ENCODE measurements at places on chromosomes 4 and X. TPM values are rescaled to one million over a fixed set of nuclear protein-coding genes. Genes with fewer than 3 reads are reported as not detected.

GRCh38 chrX:889966-890651, 259.5 kb downstream of the SHOX start:
- no peak for DNase-seq

DNA sequence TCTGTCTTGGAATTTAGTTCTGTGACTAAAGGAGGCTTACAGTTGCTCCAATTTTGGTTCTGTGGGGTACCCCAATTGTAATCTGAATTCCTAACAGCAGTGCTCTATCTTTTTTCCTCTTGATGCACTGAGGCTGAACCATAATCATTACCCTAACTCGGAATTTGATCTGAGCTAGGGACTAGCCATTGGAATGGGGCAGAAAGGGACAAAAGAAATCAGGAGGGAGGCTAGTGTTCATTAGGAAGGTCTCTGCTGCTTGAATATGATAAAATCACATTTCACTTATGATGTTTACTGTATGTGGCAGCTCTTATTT, 2.7 kb downstream of the KLF3 start:
- DNase-seq, result no peak

GRCh38 chr4:4480205-4480604, 61.6 kb downstream of the STX18 start:
- DNase-seq, result no peak

DNA sequence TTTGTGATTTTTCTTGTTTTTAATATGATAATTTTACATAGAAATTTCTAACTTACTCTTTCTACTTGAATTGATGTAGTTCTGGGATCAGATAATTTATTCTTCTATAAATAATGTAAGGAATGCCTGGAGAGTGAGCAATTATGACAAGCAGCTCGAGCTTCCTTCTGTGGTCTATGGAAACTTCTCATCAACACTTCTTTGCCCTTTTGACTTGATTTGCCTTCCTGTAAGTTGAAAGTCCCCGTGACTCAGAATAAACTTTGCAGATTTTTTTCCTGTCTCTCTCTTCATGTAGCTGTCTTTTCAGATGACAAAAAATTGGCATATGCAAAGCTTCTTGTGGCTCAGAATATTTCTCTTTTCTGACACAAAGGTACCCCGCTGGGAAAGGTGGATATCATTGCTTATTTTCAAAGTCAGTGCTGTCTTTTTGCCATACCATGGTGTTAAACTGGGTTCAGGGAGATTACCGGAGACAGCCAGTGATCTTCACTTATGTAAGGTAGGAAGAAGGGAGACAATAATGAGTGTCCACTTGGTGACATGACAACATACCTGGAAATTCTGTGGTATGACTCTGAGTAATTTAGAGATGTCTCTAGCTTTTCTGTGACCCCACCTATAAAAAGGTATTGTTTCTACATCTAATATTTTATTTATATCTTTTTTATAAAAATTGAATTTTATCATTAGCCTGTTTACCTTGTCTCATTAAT, 278.6 kb upstream of the GNPDA2 start:
- no peak for DNase-seq

GRCh38 chr4:177351622-177352244, 42.1 kb downstream of the NEIL3 start:
- DNase-seq, result no peak

DNA sequence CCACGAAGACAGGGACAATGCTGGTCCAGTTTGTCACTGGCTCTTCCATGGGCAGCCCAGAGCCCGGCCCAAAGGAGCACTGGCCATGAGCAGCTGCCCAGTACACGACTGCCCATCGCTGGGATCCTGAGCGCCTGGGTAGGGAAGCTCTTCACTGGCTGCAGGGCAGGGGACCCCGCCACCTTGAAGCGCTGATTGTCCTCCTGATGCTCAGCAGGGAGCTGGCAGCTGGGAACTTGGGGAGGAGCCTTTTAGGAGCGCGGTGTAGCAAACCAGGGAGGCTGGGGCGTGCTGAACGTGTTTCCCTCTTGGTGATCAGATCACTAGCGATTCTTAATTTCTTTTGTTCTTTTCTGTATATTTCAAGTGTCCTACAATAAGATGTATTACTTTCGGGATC, 1.8 kb downstream of the L1CAM start:
- no peak for DNase-seq

DNA sequence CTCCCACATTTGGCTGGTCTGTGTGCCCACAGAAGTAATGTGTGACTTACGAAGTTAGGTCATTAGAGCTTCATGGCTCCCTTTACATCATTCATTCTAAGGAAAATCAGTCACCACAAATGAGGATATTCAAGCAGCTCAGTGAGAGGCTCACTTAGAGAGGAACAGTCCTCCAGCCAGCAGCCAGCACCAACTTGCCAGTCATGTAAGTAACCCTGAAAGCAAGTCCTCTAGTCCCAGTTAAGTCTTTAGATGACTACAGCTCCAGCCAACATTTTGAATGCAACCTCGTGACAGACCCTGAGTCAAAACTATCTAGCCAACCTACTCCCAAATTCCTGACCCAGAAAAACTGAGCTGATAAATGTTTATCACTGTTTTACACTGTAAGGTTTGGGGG, 71.3 kb downstream of the LRBA start:
- DNase-seq, result no peak

- no peak for DNase-seq
Observed at GRCh38 chrX:96563646-96564045, 121.0 kb upstream of the DIAPH2 start.

DNA sequence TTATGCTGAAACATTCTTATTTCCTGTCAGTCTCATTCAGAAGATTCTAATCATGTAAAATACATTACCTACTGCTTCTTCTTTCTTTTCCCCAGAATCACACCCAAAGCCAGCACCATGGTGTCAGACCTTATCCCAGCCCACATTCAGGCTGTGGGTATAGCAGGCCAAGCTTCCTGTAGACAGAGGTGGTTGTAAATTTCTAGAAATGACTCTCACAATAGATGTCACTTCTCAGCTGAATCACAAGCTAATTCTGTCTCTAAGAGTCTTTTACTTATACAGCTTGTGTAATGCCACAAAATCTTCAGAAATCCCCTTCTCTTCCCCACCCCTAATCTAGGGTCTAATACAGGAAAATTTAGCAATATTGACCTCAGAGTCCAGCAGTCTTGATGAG, 239.6 kb downstream of the PARM1 start:
- no peak for DNase-seq

DNA sequence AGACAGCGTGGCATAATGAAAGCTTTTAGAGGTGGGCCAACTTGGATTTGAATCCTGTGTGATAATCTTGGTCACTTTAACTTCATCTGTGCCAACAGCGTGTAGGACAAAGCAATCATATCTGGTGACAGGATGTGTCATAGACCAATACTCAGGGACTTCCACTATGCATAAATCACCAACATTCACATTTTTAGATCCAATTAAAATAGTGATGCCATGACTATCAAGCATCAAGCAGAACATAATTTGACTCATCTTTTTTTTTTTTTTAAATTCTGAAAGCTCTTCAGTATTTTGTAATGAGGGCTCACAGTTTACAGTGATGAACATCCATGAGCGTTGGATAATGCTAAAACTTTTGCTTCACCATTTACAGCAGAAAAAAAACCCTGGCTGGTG, 27.3 kb upstream of the RAPGEF2 start:
- DNase-seq, result no peak

DNA sequence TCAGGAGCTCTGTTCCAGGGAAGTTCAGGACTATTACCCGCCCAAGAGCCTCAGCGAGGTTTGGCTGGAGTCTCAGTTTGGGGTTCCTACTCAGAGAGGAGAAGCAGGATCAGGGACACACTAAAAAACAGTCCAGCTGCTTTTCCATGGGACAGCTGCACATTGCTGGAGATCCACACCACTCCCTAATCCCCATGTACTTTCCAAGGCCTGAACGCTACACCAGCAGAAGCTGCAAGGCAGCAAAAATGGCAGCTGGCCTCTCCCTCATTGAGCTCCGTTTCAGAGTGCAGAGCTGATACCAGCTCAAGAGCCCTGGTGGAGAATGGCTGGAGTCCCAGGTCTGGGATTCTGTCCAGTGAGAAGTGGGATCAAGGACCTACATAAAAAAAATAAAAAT, 551.2 kb upstream of the PABPC5 start:
- no peak for DNase-seq

DNA sequence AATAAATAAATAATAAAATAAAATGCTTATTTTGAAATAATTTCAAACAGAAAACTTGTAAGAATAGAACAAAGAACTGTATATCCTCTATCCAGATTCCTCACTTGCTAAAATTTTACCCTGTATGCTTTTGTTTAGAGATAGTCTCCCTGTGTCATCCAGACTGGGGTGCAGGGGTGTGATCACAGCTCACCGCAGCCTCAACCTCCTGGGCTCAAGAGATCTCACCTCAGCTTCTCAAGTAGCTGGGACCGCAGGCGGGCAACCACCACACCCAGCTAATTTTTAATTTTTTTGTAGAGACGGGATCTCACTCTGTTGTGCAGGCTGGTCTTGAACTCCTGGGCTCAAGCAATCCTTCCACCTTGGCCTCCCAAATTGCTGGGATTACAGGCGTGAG, 17.5 kb upstream of the ARAF start:
- DNase-seq, result no peak

- no peak for DNase-seq
Observed at GRCh38 chr4:111945014-111945413, 200.2 kb upstream of the FAM241A start.

DNA sequence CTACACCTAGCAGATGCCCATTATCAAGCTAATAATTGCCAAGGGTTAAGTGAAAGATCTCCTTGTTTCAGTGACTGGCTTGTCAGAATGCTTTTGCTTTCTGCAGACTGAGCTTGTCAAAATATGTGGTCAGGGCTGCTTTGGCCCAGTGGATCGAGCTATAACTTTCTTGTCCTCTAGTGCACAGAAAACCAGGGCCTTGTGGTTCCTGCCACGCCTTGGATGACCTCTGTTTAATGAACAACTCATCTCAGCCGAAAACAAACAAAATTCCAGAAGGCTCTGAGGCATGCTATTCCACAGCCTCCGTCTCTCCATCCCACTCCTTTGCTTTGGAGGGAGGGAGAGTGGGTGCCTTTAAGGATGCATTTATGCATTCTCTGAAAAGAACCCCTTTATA, 11.3 kb downstream of the EVC start:
- DNase-seq, result no peak

DNA sequence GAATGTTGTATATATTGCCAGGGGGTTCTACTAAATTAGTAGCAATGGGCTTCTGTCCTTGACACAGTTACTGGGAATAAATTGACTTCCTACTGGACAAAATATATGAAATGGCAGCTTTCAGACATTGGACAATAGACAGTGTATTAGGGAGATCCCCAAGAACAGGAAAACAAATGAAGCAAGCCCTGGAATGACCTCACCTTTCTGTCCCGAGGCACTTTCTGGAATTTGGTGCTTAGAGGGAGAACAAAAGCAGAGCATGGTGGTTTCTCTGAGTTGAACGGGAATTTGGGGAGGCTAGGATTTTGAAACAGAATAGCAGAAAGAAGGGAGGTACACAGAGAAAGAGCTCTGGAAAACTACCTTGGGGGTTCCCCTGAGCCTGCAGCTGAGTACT, 187.7 kb upstream of the MAGEB2 start:
- no peak for DNase-seq

- no peak for DNase-seq
Observed at GRCh38 chr4:7524843-7525242, 90.1 kb upstream of the PSAPL1 start.

- DNase-seq, result no peak
Observed at GRCh38 chrX:22952010-22952409, 47.8 kb upstream of the DDX53 start.

GRCh38 chr4:40744218-40744617, 5.5 kb upstream of the NSUN7 start:
- DNase-seq, result no peak

DNA sequence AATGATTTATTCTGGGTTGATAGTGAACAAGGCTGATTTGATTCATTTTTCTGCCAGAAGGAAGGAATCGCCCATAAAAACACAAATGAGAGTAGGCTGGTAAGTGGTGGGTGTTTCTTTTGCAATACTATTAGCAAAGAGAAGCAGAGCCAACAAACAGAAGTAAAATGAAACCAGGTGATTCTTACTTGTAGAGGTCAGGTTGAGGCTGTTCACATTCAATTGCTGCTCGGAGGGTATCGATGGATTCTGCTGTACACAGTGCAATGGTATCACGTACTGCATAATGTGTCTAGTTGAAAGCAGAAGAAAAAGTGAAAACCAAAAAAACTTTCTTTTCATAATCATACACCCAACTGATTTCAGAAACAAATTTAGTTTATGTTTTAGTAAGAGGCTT, 94.1 kb upstream of the MCF2 start:
- DNase-seq, result no peak

GRCh38 chrX:50677789-50678188, 136.2 kb downstream of the SHROOM4 start:
- no peak for DNase-seq

GRCh38 chr4:155603360-155603891, 63.2 kb upstream of the GUCY1A1 start:
- no peak for DNase-seq

- DNase-seq, result no peak
Observed at GRCh38 chrX:108245462-108245861, 153.9 kb downstream of the ATG4A start.

DNA sequence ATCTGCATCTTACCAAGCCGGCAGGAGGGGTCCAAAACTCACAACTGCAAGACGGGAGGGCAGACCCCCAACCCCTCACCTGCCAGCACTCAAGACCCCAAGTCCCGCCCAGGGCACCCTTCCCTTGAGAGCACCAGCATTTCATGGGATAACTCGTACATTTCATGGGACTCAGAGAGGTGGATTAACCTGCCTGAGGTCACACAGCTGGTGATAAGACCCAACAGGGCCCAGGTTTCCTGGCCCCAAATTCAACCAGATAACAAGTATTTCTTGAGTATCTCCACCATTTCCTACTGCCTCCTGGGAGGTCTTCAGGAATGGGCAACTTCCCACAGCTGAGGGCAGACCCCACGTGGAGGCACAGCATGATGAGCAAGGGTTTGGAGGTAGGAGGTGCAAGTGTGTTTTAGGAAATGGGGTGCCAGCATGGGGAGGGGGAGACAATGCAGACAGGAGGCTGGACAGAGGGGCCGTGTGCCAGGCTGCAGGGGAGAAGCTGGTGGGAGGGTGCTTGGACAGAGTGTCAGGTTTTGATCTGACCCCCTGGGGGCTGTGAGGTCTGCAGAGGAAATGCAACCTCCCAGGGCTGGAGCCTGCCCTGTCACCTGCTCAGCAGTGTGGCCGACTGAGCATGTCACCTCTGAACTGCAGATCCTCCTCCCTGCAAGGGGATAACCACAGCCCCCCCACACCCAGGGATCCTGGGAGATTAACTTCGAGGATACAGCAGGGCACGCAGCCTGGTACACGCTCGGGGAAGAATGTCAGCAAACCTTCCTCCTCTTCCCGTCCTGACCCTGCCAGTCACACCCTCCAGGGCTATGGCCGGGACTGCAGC, 4.4 kb downstream of the ADRA2C start:
- no peak for DNase-seq

ZCCHC18 gene
- total RNA-seq, result 10.2 TPM

UGT2B10 gene
- total RNA-seq, result 0.13 TPM

CXorf49 gene
- not detected for total RNA-seq

ATP1B4 gene
- not detected for total RNA-seq

P2RY10 gene
- total RNA-seq, result 0.54 TPM

KLHL4 gene
- 7.8 TPM for total RNA-seq

PRKG2 gene
- 0.08 TPM for total RNA-seq

YY2 gene
- 2.6 TPM for total RNA-seq

PROM1 gene
- 0.65 TPM for total RNA-seq

TECRL gene
- not detected for total RNA-seq

DCAF12L2 gene
- 0.95 TPM for total RNA-seq

LINC00632 gene
- 14.2 TPM for total RNA-seq

PAK3 gene
- total RNA-seq, result 8.5 TPM

ANK2 gene
- total RNA-seq, result 66.9 TPM

NCAPG gene
- total RNA-seq, result not detected

CLDN22 gene
- not detected for total RNA-seq

TMPRSS11E gene
- total RNA-seq, result not detected

DCX gene
- total RNA-seq, result not detected

Measured in ovary (tissue), 10 donors.